ENCODE measurements at places on chromosomes 1 and 21.

GRCh38 chr21:42739061-42739931, 85.9 kb downstream of the PDE9A start:
- DNase-seq, result no peak

- DNase-seq, result no peak
These were observed 16.7 kb downstream of the SLC25A33 start for GRCh38 chr1:9555942-9556341.

- DNase-seq, result no peak
These were observed 70.9 kb downstream of the ODF2L start for GRCh38 chr1:86325264-86325663.

DNA sequence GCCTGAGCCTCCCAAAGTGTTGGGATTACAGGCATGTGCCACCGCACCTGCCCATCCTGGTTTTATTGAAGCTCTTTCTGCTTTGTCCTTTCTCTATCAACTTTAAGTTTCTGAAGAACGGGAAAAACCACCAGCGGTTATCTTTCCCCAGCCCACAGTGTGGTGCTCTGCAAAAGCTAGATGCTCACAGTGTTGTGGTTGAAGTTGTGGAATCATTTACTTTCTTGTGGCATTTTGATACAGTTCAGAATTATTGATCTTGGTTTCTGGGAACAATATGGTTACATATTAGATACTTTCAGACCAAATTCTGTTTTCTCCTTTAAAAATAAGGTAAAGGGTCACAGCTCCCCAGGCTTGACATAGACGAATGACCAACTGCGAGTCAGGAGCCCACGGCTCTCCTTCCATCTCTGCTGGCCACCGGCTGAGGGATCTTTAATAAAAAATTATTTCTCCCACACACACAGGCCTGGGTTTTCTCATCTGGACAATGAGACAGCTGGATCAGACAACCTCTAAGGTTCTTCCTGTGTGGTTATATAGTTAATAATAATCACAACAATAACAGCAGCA, 385.3 kb downstream of the SETD4 start:
- DNase-seq, result no peak

DNA sequence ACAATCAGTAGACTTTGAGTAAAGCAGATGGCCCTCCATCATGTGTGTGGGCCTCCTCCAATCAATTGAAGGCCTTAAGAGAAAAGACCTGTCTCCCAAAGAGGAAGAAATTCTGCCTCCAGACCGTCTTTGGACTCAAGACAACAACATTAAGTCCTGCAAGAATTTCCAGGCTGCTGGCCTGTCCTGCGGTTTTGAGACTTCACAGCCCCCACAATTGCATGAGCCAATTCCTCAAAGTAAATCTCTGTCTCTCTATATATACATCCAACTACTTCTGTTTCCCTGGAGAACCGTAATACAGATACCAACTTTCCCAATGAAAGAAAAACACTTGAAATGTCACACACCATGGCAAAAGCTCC, 16.4 kb downstream of the REG4 start:
- DNase-seq, result no peak

DNA sequence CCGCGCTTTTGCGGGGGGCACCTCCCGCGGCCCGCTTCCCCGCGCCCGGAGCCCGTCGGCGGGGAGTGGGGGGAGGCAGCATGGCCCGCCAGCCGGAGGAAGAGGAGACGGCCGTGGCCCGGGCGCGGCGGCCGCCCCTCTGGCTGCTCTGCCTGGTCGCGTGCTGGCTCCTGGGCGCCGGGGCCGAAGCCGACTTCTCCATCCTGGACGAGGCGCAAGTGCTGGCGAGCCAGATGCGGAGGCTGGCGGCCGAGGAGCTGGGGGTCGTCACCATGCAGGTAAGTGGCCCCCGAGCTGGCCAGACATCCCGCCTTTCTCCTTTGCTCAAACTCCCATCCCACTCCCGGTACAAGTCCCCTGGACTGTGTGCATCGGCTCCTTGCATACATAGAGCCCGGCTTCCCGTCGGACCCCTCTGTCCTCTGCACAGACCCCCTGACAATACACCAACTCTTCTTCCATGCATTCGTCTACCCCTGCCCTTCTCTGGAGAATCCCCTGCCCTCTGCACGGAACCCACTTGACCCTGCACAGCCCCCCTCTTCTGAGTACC, 812 bp downstream of the CACHD1 start:
- peak; percentile 6 for DNase-seq

DNA sequence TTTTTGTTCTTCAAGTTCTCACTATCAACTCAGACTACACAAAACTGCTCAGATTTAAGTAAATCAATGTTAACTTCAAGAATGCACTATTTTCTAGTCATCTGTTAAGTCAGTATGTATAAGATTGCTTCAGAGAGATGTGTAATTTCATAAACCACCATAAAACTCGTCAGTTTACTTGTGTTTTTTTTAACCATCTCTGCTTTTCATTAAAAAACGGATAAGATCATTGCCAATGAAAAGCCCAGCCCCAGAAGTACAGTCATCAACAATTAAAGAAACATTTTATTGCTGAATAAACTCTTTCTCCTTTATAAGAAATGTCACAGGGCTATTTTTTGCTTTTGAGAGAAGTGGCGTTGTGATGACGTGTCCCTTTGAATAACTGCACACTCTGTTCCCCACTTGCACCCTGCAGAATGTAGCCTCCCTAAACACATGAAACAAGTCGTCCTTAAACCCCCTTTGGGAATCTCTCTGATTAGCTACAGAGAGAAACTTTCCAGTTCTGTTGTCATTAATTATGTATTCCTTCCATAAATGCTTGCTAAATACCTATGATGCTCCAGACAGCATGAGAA, 202.7 kb upstream of the FOXD3 start:
- DNase-seq, result no peak

DNA sequence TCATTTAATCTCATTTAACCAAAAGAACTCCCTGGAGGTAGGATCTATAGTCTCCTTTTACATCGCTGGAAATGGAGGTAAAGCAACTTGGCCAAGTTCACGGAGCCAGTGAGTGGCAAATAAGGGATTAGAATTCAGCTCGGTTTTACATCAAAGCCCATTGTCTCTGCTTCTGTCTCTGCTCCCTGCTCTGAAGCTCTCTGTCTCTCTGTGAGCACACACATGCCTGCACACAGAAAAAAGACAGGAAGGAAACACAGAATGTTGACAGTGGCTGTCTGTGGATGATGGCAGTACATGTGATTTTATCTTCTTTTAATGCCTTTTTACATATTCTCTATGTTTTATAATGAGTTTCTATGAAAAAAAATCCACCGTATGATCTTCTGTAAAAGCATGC, 8.9 kb upstream of the DHRS3 start:
- DNase-seq, result no peak

DNA sequence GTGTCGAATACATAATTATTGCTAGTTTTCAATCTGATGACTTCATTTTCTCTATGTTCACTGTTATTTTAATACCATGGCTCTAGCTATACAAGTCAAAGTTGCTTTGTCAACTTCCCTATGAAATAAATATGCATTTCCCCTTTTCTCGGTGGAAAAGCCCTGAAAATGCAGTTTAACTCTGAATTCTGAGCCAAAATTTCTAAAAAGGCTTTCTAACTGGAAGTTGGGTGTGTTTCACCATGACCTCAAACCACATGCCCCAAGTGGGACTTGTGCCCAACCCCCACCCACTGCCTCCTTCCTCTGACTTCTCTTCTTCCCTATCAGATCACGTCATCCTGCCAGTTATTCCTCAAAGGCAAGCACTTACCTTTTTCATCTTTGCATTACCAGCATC, 8.9 kb downstream of the MKNK1 start:
- no peak for DNase-seq

DNA sequence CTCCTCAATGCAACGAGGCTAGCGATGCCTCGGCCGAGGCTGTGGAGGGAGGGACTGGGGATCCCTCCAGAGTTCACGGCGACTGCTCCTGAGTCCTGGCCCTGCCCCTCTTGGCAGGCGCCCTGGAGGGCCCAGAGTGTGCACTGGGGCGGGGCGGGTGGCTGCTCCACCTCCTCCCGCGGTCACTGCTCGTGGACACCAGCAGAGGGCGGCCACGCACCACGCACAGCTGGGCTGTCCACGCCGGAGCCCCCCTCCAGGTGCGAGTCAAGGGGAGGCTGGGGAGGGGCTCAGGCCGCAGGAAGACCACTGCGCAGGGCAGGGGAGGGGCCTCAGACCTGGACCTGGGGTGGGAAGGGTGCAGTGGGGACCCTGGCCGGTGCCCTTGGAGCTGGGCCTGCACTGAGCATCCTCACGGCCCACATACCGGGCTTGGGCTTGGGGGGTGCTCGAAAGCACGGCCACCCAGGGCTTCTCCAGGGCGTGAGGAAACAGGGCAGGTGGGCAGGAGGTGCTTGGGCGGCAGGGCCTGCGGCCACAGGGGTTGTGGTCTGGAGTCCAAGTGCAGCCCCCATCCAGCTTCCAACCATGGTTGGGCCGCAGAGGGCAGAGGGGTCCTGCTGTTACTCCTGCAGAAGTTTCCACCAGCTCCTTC, 20.6 kb upstream of the TTC34 start:
- DNase-seq, result peak; percentile 36

- no peak for DNase-seq
These were observed 50.9 kb downstream of the RUNX1 start for GRCh38 chr21:34998176-34998575.

- DNase-seq, result no peak
These were observed 80.8 kb upstream of the UBE2U start for GRCh38 chr1:64122588-64122987.

DNA sequence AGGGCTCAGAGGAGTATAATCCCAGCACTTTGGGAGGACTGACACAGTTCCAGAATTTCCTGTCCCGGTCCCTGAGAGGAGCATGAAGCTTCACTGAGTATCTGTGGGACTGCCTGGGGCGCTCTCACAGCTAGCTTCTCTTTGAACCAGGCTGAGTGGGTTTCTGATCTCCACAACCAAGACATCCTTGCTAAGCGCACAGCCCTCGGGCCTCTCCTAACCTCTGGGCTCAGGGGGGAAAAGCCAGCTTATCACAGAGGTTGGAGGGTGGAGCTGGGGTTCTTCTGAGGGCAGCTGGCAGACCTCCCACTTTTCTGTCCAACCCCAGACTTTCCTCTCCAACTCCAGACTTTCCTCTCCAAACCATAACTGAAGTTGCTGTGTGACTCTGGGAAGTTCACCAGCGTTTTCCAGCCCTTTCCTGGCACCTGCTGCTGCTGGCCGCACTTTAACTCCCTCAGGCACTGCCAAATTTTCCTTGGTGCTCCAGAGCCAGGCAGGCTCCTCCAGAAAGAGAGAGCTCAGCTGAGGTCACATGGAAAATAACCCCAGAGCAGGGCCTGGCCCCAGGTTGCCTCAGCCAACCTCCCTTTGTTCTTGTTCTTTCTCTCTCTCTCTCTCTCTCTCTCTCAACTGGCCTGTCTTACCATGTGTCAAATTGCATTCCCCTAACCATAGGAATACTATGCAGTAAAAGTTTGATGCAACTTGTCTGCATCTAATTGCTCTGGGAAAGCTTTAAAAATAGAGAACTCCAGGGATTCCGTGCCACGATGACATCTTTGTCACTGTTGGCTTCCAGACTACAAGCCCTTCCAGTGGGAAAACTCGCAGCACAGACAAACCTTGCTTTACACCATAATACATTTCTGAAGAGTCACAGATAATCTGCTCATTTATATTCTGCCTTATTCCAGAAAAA, 49.5 kb downstream of the OLFML2B start:
- no peak for DNase-seq

GRCh38 chr1:51853360-51853759, 25.2 kb downstream of the NRDC start:
- DNase-seq, result no peak

- DNase-seq, result no peak
These were observed 22.5 kb upstream of the PEF1 start for GRCh38 chr1:31667065-31667785.

GRCh38 chr1:8871539-8871935, 6.9 kb downstream of the ENO1 start:
- DNase-seq, result no peak

DNA sequence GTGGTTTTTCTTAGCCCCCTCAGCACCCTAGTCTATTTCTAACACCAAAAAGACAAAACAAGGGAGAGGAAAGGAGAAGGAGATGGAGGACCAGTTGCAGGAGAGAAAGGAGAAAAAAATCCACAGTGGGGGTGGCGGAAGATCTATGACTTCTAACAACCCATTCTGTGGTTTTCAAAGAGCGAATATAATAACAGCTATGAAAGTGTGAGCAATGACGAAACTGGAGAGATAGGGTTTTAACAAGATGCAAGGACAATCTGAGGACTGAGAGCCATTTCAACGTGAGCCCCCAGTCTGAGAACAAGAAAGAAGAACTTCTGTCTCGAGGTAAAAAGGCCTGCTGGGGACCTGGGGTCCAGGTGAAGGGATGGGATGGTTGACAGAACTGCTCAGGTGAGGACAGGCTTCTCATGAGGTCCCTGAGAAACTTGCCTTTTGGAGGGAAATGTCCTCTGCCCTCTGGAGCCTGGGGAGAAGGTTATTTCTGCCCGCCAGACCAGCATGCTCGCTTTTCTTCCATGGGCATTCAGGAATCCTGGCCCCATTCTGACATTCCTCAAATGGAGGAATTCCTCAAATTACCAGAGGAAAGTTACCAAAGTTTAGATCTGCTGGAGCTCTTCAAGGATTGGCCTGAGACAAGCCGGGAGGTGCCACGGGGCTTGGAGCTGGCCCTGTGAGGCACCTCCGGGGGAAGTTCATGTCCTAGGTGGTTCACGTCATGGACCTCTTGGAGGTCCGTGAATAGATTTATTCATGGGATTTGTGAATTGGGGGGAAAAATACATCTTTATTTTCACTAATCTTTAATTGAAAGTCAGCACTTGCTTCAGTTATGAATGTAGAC, at the start of gene CD160:
CD160 (plus strand) TSS at position 270 of the 850 bp plus-strand sequence. CDS start 8,829 bp downstream, outside the sequence.
- no peak for DNase-seq
